ENCODE measurements at places on chromosomes 1 and 21.

DNA sequence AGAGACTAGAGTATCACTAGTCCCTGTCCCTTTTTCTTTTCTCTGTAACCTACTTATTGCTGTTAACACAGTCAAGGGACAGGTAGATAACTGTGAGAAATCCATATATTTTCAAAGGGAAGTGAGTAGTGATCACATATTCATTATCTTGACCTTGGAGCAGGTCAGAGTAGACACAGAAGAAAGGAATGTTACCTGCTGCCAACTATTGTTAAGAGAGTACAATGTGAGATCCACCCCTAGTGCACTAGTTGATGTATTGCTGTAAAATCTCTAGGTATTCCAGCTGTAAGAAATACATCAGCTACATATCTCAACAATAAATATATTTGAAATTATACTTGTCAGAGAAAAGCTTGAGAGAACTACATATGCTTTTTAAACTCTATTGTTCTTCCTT lies 68.7 kb upstream of the ADGRL2 start:
- no peak for DNase-seq

DNA sequence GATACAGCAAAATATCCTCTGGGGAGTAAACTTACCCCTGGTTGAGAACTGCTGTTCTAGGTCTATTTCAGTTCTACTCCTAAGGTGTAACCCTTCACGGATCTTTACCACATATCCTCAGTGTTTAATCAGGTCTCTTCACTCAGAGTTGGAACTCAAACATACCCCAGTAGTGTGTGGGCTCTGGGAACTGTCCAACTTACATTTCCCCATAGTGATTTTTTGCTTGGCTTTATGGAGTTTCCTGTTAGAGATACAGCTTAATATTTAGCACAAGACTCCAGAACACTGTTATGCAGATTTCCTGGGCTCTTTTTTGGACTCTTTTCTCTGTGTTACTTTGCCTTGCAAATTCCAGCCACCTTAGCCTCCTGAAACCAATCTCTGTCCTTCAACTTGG lies 26.7 kb upstream of the LIN9 start:
- no peak for DNase-seq

- DNase-seq = no peak
These were observed 41.0 kb downstream of the CEP350 start for GRCh38 chr1:179995576-179995975.

GRCh38 chr1:203985044-203985443 lies 87.9 kb upstream of the SOX13 start:
- no peak for DNase-seq

- DNase-seq = no peak
These were observed 8.3 kb upstream of the LRP8 start for GRCh38 chr1:53336146-53336545.

GRCh38 chr1:40495315-40495903 lies 13.2 kb upstream of the EXO5 start:
- no peak for DNase-seq

- peak; percentile 59 for DNase-seq
These were observed 725 bp downstream of the SLC25A33 start for GRCh38 chr1:9539829-9540550.

GRCh38 chr21:26833460-26833939 lies 11.7 kb downstream of the ADAMTS1 start:
- DNase-seq = no peak

DNA sequence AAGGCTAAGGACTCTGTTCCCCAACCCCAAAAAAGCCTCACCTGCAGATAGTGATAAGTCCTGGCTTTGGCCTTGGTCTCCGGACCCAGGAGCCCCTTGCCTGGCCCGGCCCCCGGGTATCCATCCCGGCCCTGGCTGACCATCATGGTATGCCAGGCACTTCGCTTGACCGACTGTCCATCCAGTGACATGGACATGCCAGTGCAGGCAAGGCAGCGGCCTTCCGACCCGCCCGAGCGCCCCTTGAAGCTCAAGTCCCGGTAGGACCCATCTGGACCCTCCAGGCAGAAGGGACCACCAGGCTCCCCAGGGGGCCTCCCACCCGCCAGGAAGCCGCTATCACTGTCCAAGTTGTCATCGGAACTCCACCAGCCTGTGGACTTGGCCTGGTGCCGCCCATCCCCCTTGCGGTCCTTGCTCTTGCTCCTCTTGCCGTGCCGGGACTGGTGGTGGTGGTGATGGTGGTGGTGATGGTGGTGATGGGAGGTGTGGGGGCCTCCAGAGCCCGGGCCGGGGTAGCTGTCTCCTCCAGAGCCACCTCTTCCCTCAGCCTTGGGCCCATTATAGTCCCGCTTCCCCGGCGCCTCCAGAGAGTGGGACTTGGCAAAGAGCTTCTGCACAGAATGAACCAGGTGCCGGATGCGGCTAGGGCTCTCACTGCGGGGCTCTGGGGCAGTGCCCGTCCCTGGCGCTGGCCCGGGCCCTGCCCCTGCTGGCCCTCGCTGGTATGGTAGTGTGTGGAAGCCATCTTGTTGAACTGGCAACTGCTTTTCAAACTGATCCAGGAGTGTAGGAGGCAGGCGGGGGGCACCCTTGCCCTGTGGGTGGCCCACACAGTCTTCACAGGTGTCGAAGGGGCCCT lies 25.0 kb downstream of the DLGAP3 start:
- no peak for DNase-seq

DNA sequence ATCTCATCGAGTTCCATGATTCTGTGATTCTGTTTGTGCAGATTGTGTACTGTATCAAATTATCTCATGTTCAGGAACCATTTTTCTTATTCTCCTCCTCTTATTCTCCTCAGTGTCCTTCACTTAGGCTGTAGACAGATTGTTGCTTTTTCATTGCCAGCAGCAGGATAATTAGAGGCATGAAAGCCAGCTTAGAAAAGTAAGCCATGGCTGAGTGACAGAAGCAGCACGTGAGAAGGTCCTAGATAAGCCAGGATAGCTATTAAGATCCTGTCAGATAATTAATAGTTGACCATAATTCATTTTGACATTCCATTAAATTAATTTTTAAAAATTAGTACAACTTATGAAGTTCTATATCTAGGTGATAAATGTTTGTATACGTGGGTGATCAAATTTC lies 60.8 kb upstream of the PRKACB start:
- no peak for DNase-seq

GRCh38 chr1:208917281-208917680 lies 666.2 kb upstream of the CAMK1G start:
- DNase-seq = no peak

- no peak for DNase-seq
These were observed 19.5 kb downstream of the ST7L start for GRCh38 chr1:112599477-112599876.

DNA sequence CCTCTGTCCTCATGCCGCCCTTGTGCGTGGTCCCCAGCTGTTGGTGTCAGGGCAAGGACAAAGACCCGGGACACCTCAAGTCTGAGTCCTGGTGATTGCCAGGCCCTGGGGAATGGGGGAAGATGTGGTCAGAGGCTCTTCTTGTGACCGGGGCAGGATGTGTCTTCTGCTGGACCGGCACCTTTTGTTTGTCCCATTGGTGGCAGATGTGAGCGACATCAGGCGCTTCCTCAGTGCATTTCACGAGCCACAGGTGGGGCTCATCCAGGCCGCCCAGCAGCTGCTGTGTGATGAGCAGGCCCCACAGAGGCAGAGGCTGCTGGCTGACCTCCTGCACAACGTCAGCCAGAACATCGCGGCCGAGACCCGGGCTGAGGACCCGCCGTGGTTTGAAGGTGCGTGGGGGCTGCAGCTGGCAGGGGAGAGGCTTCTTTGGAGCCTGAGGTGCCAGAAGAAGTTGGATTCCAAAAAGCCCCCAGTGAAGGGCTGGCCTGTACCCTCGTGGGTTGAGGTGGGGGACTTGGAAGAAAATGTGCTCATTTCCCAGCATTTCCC lies 8.4 kb downstream of the DFFB start:
- DNase-seq = no peak

DNA sequence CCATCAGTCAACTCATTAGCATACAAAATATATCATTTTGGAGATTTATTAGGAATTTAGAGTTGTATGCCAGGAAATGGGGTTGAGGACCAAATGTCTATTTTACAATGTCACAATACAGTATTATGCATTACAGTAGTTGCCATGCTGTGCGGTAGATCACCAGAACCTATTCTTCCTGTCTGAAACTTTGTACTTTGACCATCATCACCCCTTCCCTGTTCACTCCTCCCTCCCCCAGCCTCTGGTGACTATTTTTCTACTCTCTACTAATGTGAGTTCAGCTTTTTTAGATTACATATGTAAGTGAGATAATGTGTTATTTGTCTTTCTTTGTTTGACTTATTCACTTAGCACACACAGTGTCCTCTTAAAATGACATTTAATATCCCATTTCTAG lies 50.8 kb downstream of the PTBP2 start:
- no peak for DNase-seq

GRCh38 chr1:37932759-37933158 lies 14.1 kb downstream of the INPP5B start:
- no peak for DNase-seq

DNA sequence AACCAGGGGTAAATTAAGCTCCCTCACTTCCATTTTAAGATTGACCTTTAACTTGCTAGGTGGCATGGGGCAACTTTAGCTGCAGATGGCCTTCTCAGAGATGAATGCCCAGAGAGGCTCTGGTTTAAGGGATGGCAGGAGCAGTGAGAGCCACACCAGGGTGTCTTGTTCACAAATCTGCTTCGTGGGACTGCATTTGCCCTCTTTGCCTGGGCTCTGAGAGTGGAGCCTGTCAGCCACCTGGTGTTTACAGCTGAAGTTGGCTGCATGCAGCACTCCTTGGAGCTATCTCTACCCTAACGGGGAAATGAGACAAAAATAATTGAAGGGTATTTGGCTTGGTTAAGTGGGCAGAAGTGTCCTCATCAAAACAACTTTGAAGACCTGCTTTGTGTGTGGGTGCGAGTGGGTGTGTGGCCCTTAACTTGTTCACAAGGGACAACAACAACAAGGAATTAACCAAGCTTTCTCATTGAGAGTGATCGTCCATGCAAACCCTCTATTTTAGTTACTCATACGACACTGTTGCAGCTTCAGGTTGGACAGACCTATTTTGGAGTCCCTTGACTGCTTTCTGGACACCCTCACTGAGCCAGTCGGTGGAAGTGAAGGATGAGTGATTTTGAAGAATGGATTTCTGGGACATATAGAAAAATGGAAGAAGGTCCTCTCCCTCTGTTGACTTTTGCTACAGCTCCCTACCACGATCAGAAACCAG lies 29.8 kb downstream of the PGM1 start:
- DNase-seq = no peak

DNA sequence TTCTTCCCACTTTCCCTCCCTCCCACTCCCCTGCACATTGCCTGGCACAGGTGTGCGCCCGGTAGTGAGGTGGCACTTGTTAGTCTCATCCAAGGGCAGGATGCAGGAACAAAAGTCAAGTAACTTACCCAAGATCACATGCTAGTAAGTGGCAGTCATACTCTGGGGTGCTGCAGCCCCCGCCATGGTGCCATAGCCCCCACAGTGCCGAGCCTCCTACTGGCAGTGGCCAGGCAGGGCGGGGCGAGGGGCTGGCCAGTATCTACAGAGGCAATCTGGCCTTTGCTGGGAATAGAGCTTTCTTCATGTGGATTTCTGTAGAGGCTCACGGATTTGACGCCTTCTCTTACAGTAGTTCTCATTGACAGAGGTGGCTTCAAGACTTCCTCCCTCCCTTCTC lies 26.9 kb downstream of the H6PD start:
- no peak for DNase-seq

DNA sequence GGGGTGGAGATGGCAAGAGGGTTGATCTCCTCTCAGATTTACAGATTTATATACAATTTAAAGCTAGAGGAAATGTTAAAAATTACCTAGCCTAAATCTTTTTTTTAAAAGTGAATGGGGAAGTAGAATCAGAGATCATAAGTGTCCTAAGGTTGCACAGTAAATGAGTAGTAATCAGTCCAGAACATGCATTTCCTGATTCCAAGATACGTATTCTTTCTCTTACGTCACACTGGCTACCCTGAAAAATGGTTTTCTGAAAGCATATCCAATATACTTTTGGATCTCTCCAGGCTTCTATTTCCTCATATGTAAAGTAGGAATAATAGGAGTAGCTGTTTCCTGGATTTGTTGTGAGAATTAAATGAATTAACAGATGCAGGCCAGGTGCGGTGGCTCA lies 11.7 kb downstream of the GADD45A start:
- no peak for DNase-seq
